Hair follicle dermal papilla cell (primary cell): ENCODE measurements at places on chromosomes 16 and 17. TPM values are rescaled to one million over a fixed set of nuclear protein-coding genes. Genes with fewer than 3 reads are reported as not detected.

The FSCN2 gene
- total RNA-seq, result 8.9 and 10.0 TPM in 2 replicates

The LRRC36 gene
- total RNA-seq, result 0.49 TPM in 1 of 2 replicates, not detected in the other

The TBC1D3K gene
- total RNA-seq, result not detected in 2 replicates

The PIGQ gene
- total RNA-seq, result 30.2 and 36.2 TPM in 2 replicates

The CRAMP1 gene
- 13.2 and 17.2 TPM in 2 replicates for total RNA-seq

The FBXW10 gene
- total RNA-seq, result 0.24 and 0.32 TPM in 2 replicates
